ENCODE measurements at places on chromosomes 12 and 14. TPM values are rescaled to one million over a fixed set of nuclear protein-coding genes. Genes with fewer than 3 reads are reported as not detected.

- no peak overlapping the region for H3K4me3 ChIP-seq
- H3K36me3 ChIP-seq: peaks cover 13% of the 10 kb centered on the region
- H3K27ac ChIP-seq: no peak overlapping the region
- no peak for DNase-seq
- no peaks in the 10 kb centered on the region for H3K27me3 ChIP-seq
- H3K4me1 ChIP-seq: no peaks in the 10 kb centered on the region
These were observed 11.5 kb downstream of the CHGA start for GRCh38 chr14:92934196-92935085.

DNA sequence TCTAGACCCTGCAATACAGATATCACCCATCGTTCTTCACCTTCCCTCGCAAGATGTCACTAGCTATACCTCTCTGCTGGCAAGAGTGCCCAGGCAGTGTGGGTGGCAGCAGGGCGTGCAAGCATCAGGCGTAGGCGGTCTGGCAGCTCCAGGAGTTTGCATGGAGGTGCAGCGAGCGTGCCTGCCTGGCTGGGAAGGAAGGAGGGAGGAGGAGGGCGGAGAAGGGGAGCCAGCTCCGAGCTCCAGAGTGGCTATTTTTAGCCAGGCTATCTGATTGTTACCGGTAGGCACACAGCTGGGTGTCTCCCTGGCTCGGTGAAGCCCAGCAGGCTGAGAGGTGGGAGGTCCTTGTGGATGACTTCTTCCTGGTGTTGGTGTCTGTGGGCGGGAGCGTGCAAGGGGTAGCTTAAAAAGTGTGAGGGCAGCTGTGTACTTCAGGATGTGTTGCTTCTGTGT is 6.2 kb downstream of the FOXJ2 start:
- DNase-seq: no peak
- H3K27me3 ChIP-seq: no peaks in the 10 kb centered on the region
- peaks cover 60% of the 10 kb centered on the region for H3K4me1 ChIP-seq

Gene PIK3C2G
- total RNA-seq: not detected

- H3K27me3 ChIP-seq: no peaks in the 10 kb centered on the region
- H3K4me3 ChIP-seq: no peak overlapping the region
- no peak for DNase-seq
- peaks cover 5% of the 10 kb centered on the region for H3K36me3 ChIP-seq
These were observed 4.9 kb downstream of the ATP2B1 start for GRCh38 chr12:89703768-89704167.

DNA sequence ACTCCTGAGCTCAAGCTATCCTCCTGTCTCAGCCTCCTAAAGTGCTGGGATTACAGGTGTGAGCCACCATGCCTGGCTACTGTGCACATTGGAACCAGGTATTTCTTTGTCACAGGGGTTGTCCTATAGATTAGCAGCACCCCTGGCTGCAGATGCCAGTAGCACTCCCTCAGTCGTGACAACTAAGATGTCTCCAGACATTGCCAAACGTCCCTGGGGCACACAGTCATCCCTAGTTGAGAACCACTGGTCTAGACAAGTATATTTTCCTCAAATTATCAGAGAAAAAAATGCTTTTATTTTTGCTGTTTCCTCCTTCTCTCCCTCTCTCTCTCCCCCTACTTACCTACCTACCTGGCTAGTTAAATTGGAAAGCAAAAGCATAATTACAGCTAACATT is 17.9 kb upstream of the P2RX7 start:
- no peak for DNase-seq
- no peaks in the 10 kb centered on the region for H3K36me3 ChIP-seq

Gene APOLD1
- total RNA-seq: 4.7 TPM

- no peak overlapping the region for H3K4me3 ChIP-seq
- H3K4me1 ChIP-seq: peaks cover 7% of the 10 kb centered on the region
- H3K36me3 ChIP-seq: no peaks in the 10 kb centered on the region
These were observed 86.3 kb downstream of the DRAM1 start for GRCh38 chr12:101963697-101964096.

- H3K27me3 ChIP-seq: no peaks in the 10 kb centered on the region
- no peaks in the 10 kb centered on the region for H3K36me3 ChIP-seq
- no peak for DNase-seq
- H3K4me1 ChIP-seq: no peaks in the 10 kb centered on the region
- H3K27ac ChIP-seq: no peak overlapping the region
- H3K4me3 ChIP-seq: no peak overlapping the region
These were observed 359.4 kb upstream of the FOXG1 start for GRCh38 chr14:28407031-28407825.

Gene CCDC177
- total RNA-seq: not detected

Gene NDRG2
- 9.5 TPM for total RNA-seq

Gene BDKRB1
- total RNA-seq: not detected

- no peaks in the 10 kb centered on the region for H3K4me1 ChIP-seq
- H3K27me3 ChIP-seq: no peaks in the 10 kb centered on the region
- no peak overlapping the region for H3K4me3 ChIP-seq
- no peak overlapping the region for H3K27ac ChIP-seq
These were observed 88.1 kb upstream of the CPSF6 start for GRCh38 chr12:69151254-69151764.

DNA sequence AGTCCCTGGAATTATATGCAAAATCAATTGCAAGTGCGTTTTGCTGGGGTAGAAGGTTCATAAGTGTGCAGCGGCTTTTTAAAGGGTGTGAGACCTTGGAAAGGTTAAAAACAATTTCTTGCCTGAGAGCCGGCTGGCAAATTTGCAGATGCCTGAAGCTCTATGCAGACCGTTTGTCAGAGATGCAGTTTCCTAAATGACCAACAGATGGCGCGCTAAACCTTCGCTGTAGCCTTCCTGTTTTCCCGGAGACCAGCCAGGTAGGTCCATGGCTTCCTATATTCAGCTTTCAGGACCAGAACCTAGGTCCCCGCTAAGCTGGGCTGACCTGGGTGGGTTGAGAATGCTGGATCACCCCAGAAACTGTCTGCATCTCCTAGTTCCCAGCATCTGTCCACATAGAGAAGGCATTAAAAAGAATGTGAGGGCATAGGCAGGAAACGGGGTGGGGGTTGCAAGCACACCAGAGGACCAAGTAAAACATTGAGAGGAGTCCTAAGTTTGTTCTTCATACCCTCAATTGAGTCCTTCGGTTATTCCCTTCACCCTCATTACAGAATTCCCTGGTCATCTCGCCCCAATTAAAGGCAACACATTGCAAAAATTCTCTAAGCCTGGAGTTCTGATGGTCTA is 5.7 kb upstream of the NOS1 start:
- no peak overlapping the region for H3K4me3 ChIP-seq
- H3K4me1 ChIP-seq: no peaks in the 10 kb centered on the region
- peak; percentile 36 for DNase-seq
- no peaks in the 10 kb centered on the region for H3K36me3 ChIP-seq
- H3K27ac ChIP-seq: no peak overlapping the region

Gene KLRF2
- not detected for total RNA-seq

DNA sequence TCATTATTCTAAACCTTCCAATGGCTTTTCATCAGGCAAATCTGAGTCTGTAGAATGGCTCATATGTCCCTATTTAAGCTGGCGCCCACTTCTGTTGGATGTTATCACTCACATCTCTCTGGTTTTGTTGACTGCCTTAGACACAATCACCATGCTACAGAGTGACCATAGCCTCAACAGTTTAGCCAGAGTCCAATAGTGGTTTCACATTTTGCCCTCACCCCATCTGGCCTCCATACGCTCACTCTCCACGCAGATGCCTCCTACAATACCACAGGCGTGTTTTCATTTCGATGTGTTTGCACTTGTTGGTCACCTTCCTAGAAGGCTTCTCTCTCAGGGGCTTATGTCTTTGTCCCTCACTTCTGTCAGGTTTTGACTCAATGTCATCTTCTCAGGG is 3.4 kb downstream of the KLRB1 start:
- H3K36me3 ChIP-seq: no peaks in the 10 kb centered on the region
- H3K27me3 ChIP-seq: no peaks in the 10 kb centered on the region
- H3K4me3 ChIP-seq: no peak overlapping the region
- no peaks in the 10 kb centered on the region for H3K4me1 ChIP-seq
- DNase-seq: no peak
- H3K27ac ChIP-seq: no peak overlapping the region

- H3K4me1 ChIP-seq: no peaks in the 10 kb centered on the region
- H3K36me3 ChIP-seq: no peaks in the 10 kb centered on the region
- no peaks in the 10 kb centered on the region for H3K27me3 ChIP-seq
- H3K4me3 ChIP-seq: no peak overlapping the region
- no peak overlapping the region for H3K27ac ChIP-seq
- no peak for DNase-seq
These were observed 225.4 kb downstream of the BTG1 start for GRCh38 chr12:91920276-91920675.

- no peak for DNase-seq
- no peak overlapping the region for H3K27ac ChIP-seq
- H3K4me3 ChIP-seq: no peak overlapping the region
- no peaks in the 10 kb centered on the region for H3K36me3 ChIP-seq
- no peaks in the 10 kb centered on the region for H3K4me1 ChIP-seq
- H3K27me3 ChIP-seq: no peaks in the 10 kb centered on the region
These were observed 587.4 kb downstream of the AACS start for GRCh38 chr12:125652681-125653080.

Gene SELPLG
- total RNA-seq: 6.1 TPM

- no peaks in the 10 kb centered on the region for H3K27me3 ChIP-seq
- no peak overlapping the region for H3K4me3 ChIP-seq
- no peaks in the 10 kb centered on the region for H3K36me3 ChIP-seq
- peak; percentile 78 for DNase-seq
- H3K27ac ChIP-seq: peak overlapping the region; percentile 68
These were observed 13.0 kb upstream of the TRAF3 start for GRCh38 chr14:102764220-102764671.

DNA sequence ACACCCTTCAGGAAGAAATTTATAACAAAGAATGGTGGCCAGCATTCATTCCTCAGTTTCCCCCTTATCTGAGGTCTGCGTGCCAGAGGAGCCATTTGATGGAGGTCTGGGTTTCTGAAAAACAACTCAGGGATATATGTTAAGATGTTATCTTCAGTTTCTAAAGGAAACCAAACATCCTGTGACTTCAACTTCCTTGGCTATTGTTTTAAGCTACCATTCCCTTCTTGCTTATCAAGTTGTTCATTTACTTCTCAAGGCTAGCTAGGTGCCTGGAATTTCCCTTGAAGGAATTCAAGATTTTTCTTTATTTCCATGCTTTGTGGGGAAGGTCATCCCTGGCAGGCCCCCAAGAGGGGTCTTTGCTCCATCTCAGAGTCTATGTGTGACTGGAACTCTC is 27.1 kb upstream of the OXA1L start:
- H3K4me3 ChIP-seq: no peak overlapping the region
- H3K4me1 ChIP-seq: no peaks in the 10 kb centered on the region
- no peaks in the 10 kb centered on the region for H3K27me3 ChIP-seq
- no peak for DNase-seq
- H3K27ac ChIP-seq: no peak overlapping the region
- no peaks in the 10 kb centered on the region for H3K36me3 ChIP-seq

Gene MUCL1
- total RNA-seq: not detected

GRCh38 chr14:102606296-102606695 is 13.8 kb downstream of the RCOR1 start:
- peaks cover 50% of the 10 kb centered on the region for H3K4me1 ChIP-seq
- H3K27ac ChIP-seq: no peak overlapping the region
- peaks cover 4% of the 10 kb centered on the region for H3K36me3 ChIP-seq
- H3K27me3 ChIP-seq: no peaks in the 10 kb centered on the region

Gene KCNA5
- total RNA-seq: 0.27 TPM

Gene AGAP2
- 27.6 TPM for total RNA-seq

DNA sequence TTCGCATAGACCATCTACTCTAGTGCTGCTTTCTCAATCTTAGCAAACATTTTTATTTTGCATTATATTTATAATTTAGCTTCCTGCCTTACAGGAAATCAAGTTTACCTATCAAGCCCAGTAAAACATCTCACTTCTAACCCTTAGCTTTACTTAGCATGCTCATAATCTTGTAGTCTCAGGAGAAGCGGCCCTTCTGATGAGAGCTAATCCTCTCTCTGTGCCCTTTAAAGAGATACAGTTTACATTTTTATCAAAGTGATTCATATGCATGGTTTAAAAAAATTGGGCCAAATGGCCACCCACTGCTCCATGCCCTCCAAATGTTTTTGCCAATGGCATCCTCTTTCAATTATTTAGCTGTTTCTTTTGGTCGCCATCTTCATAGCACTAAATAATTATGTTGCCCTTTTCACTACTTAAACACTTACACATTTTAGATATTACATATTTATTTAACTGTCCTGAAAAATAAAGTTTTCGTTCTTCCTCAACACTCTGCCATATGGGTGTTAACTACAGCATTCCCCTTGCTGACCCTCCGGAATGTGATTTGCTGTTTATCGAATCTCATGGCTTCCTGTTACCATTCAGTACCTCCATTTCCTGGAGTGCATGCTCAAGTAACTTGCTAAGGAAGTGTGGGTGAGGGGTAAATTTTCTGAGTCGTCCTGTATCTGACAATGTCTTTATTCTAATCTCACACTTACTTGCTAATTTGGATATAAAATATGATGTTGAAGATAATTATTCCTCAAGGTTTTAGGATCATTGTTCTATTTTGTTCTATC is 29.3 kb downstream of the YLPM1 start:
- DNase-seq: peak; percentile 53
- H3K27ac ChIP-seq: peak overlapping the region; percentile 65
- H3K36me3 ChIP-seq: no peaks in the 10 kb centered on the region
- H3K4me3 ChIP-seq: no peak overlapping the region
- peaks cover 22% of the 10 kb centered on the region for H3K4me1 ChIP-seq
- no peaks in the 10 kb centered on the region for H3K27me3 ChIP-seq

- no peak overlapping the region for H3K4me3 ChIP-seq
- H3K27me3 ChIP-seq: no peaks in the 10 kb centered on the region
These were observed 117.3 kb downstream of the BEGAIN start for GRCh38 chr14:100469632-100470522.

All from B cell (primary cell).